Naive thymus-derived CD8-positive, alpha-beta T cell (primary cell): ENCODE measurements at places on chromosomes 6 and 20. TPM values are rescaled to one million over a fixed set of nuclear protein-coding genes. Genes with fewer than 3 reads are reported as not detected.
A peak's percentile ranks its signal among the peaks of the same experiment; 100 is the strongest.

ULBP1 gene
- total RNA-seq = not detected

GRCh38 chr6:118186672-118187567 lies 279.9 kb downstream of the SLC35F1 start:
- H3K4me3 ChIP-seq = peak overlapping the region; percentile 41
- H3K36me3 ChIP-seq = no peaks in the 10 kb centered on the region
- H3K4me1 ChIP-seq = peaks cover 12% of the 10 kb centered on the region
- DNase-seq = no peak

- H3K27ac ChIP-seq = peak overlapping the region; percentile 87
- H3K27me3 ChIP-seq = no peaks in the 10 kb centered on the region
- H3K36me3 ChIP-seq = no peaks in the 10 kb centered on the region
- H3K4me1 ChIP-seq = peaks cover 24% of the 10 kb centered on the region
Observed at GRCh38 chr6:149566410-149567193, 427 bp downstream of the GINM1 start.

EYS gene
- total RNA-seq = not detected

DNA sequence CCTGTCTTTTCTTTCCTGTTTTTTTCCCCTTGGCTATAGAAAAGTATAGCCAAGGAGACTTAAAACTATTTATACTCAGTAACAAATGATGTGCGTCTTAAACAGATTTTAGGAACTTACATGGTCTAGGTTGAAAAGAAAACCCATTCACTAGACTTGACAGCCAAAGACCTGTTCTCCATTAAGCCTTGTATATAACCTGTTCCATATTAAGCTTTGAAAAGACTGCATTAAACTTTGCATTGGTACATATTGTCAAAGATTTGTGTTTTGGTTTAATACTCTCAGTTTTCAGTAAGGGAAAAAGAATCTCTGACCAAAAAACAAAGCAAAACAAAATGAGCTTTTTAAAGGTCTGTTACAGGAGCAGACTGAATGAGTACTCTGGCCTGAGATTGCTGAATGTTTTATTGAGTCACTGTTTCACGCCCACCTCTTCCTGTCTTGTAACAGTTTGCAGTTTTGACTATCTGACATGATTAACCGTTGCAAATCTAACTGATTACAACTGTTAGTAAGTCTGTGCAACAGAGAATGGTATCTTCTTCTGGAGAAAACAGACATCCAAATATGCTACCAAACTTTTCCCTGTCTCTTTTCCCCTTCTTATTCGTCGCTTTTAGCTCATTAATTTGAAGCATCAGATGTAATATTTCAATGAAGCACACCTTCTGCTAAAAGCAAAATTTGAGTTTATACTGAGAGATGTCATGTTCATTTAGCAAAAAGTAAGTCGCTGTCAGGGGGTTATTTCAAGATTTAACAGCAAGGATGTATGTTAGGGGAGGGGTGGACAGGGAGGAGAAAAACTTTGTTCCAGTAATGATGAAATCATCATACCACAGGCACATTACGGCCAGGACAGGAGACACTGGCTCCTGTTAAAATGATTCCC lies 59.1 kb upstream of the SUPT3H start:
- peaks cover 31% of the 10 kb centered on the region for H3K4me1 ChIP-seq
- H3K36me3 ChIP-seq = no peaks in the 10 kb centered on the region
- H3K27me3 ChIP-seq = no peaks in the 10 kb centered on the region
- H3K4me3 ChIP-seq = no peak overlapping the region
- no peak for DNase-seq
